ENCODE measurements at places on chromosomes 1 and 21.

- no peak for DNase-seq
Measured at GRCh38 chr1:160547422-160547821, 24.4 kb upstream of the SLAMF6 start.

GRCh38 chr1:184162281-184162680, 110.8 kb downstream of the TSEN15 start:
- DNase-seq: no peak

DNA sequence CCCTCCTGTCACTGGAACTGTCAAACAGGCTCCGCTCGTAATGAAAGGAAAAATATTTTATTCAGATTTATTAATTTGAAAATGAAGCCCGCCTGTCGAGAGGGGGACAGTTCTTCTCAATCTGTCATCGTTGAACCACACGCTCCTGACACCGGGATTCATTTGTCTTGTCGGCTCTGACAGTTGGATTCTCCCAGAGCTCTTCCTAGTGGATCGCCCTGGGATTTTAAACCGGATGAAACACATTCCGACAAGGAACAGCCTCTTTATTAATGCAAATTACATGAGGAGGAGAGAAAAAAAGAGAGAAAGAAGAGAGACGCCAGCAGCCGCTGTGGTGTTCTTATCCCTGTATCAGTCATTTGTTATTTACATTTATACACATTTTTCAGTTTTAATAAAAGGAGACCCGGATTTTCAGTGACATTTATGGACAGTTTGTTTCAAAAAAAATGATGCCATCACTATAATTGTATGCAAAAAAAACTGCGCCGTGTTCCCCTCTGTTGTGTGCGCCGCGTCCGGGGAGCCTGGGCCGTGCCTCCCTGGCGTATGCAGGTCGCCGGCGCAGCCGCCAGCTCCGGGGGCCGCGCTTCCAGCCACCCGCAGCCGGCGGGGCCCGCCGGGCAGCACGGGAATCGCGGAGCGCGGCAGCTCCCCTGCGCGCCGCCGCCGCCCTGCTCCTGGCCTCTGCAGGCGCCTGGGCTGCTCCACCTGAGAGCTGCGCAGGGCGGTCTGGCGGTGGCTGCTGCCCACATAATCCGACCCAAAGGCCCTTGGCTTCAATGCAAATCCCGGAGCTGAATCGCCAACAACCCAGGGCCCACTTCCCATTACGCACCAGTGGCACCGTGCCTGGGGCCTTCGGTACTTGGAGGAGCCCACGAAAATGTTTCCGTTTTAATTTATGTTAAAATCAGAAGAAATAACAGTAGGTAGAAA, 237.9 kb upstream of the PBX1 start:
- no peak for DNase-seq

DNA sequence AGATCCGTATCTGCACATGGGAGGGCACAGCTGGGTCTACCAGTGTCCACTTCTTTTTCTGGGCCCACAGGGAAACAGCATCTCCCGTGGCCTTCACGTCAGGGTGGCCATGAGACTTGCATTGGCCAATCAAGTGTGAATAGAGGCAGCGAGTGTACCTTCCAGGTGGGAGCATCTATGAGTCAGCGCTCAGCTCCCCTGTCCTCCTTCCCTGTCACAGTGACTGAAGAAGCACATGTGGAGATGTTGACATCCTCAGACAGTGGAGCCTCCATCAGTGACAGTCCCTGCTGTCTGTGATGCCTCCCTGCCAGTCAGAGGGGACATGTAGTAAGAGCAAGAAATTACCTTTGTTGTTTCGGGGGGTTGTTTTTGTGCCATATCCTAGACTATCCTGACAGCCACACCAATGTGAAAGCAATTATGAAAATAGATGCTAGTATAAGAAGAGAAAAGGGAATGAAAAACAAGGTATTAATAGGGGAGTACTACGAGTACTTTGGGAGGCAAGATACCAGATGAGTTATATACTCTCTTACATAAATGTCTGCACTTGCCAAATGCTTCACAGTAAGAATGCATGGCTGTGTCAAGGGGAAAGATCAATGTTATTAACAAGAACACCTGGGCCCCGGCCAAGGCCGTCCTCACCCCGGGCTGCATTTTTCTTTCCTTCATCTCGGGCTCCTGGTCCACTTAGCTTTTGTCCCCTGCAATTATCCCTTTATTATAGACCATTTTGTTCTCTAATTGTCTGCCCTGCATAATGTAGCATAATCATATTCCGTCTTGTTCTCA, 86.0 kb downstream of the MATN1 start:
- no peak for DNase-seq

- no peak for DNase-seq
Measured at GRCh38 chr1:152411134-152411533, 2.9 kb downstream of the CRNN start.

- peak; percentile 26 for DNase-seq
Measured at GRCh38 chr1:161721738-161722343, 497 bp downstream of the FCRLB start.

GRCh38 chr1:87495147-87495546, 166.5 kb downstream of the LMO4 start:
- no peak for DNase-seq

DNA sequence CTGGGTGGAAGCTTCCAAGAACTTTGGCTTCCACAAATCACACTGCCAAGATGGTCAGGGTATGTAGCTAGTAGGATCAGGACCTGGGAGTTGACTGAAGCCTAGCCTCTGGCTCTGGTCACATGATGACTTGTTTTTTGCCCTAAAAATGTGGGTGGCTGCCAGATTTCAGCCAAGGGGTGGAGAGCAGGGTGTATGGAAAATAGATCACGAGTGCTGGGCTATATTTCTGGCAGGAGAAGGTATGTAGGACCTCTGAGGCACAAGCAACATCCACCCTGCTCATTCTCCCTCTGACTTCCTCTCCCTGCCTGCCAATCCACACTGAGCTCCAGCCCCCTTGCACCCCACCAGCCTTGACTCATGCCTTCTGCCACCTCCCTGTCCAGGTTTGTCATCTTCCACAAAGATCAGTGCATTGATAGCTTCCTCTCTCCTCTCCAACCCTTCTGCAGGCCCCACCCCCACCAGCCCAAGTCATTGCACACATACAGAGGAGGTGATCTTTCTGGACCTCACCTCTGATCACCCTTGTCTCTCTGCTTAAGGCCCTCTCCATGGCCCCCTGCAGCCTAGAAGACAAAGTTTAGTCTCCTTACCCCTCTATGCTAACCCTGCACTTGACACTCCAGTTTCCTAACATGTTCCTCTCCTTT, 8.3 kb upstream of the CYP4B1 start:
- DNase-seq: no peak

GRCh38 chr1:183185941-183186490, at the start of gene LAMC2:
Gene LAMC2, plus strand, starts transcription at chr1:183186264. Its CDS starts 89 bp downstream, at chr1:183186353.
- peak; percentile 60 for DNase-seq

DNA sequence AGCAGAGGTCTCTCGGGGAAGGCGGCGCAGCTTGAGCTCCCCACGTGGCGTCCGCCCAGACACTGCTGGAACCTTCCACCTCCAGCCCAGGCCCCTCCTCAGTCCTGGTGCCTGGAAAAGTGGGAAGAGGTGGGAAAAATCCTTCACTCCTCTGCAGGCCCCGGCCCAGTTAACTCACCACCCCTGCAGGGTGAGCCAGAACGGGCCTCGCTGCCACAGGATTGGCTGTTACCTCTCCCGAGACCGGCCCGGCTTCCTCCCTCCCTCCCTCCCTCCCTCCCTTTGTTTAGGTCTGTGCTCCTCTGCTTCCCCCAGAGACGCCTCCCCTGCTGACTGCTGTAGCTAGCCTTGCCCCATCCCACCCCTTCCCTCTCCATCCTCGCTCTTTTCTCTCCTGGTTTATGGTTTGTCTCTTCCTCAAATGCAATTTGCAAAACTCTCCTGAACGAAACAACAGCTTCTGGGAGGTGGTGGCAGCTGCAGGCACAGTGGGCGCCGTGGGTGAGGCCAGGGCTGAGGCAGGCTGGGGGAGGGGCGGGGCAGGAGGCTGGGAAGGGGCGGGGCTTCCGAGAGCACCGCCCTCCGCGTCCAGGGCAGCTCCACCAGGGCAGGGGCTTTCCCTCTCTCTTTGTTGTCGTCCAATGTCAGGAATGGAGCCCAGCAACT, 6.5 kb downstream of the CAPN9 start:
- peak; percentile 72 for DNase-seq
